ENCODE measurements at places on chromosomes 3 and 15.

DNA sequence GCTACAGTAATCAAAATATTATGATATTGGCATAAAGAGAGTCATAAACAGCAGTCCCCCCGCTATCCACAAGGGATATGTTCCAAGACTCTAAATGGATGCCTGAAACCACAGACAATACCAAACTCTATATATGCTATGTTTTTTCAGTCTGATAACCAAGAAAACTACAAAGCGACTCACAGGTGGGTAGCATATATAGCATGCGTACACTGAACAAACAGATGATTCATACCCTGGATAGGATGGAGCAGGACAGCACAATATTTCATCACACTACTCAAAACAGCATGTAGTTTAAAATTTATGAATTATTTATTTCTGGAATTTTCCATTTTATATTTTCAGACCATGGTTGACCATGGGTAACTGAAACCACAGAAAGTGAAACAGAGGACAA, 87.0 kb upstream of the PPP2R3A start:
- no peak for DNase-seq

DNA sequence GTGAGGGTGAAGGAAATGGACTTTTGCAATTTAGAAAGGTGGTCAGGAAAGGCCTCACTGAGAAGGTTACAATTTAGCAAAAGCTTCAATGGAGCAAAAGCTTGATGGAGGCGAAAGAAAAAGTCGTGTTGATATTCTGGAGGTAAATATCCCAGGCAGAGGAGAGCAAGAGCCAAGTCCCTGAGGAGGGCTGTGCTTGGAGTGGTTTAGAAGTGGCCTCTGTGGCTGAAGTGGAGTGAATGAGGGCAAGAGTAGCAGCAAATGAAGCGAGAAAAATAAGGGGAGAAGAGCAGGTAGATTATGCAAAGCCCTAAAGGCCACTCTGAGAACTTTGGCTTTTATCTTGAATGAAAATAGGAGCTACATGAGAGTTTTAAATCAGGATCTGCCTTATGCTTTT, 54.1 kb downstream of the GUCA1C start:
- no peak for DNase-seq

DNA sequence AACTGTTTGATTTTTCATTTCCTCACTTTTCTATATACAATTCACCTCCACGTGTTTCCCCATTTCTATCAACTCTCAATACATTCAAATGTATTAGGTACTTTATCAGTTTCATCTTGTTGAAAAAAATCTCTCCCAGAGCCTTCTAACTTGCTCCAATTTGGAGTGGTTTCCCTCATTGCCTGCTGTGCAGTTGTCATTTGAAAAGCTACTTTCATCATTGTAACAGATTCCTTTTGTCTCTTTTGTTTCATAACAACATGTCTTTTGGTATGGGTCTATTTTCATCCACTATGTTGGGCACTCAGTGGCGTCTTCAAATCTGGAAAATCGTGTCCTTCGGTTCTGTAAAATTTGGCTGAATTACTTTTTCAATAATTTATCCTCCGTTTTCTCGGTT, 75.0 kb downstream of the NR2E3 start:
- no peak for DNase-seq

GRCh38 chr3:133753779-133754164, 7.6 kb downstream of the TF start:
- no peak for DNase-seq

DNA sequence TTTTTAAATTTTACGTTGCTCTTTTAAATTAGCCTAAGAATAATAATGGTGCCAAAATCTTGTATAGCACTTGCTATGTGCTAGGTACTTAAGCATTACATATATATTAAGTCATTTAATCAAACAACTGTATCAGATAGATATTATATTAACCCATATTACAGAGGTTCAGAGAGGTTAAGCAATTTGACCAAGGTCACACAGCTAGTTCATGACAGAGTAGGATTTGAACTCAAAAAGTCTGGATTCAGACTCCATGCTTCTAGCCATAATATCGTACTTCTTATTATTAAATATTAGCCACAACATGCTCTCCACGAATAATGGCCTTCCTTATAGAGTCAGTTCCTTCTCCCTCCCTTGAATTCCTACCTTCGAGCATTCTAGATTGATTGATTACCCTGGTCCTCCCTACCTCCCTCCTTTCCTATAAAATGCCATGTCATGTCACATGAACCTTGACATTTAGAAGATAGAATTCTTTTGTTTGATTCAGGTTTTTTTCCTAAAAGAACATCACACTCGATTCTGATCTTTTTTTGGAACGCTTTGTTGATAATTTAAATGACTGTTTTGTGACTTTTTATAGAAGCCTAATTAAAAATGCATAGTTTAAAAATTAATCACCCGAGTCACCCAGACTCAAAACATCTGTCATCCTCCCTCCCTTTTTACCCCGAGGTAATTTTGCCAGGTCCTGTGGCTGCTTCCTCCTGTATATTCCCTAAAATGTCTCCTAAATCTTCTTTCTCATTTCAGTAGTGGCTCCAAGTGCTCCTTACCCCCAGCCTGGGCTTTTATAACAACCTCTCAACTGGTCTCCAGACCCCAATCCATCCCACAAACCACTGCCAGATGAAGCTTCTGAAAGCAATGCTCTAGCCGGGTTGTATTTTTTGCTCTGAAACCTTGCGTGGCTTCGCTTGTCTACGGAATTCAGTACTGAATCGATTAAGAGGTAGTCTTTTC, 8.5 kb upstream of the PSMD6 start:
- DNase-seq: no peak

DNA sequence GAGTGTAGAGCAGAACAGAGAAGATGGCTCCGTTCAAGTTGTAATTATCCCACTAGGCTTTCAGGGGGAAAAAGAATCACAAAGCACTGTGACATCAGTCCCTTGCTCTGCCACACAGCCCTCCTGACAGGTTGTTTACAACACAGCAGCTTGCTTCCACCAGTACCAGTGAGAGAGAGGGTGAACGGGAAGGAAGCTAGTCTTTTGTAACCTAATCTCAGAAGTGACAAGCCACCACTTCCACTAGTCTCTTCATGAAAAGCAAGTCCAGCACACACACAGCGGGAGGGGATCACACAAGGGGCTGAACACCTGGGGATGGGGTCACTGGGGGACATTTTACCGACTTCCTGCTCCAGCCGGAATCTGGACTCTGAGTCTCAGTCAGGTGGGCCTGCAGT, 86.3 kb downstream of the FAM81A start:
- no peak for DNase-seq

DNA sequence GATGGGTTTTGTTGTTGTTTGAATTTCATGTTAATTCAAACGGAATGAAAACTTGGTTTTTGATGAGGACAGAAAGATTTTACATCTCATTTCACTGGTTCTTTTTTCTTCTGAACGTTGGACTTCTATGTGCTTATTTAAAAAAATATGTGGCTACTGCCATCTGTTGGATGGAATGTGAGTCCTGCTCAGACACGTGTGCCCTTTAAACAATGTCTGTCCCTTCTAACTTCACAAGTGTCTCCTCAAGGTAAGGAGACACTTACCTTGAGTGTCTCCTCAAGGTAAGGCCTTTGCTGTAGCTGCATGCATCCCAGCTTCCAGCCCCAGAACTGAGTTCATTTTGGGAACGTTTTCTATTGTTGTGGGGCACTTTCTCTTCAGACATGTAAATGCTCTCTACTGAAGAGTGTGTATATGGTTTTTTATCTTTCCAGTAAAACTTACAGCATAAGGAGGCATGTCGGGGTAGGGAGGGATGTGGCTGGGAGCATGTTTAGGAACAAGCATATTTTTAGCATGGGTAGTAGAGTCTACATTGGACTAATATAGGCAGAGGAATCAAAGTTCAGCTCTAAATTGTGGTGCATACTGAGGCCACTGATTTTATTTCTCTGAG, 63.1 kb upstream of the UBE3A start:
- DNase-seq: no peak

GRCh38 chr3:124963755-124964154, 29.2 kb upstream of the MUC13 start:
- no peak for DNase-seq

GRCh38 chr3:134344560-134344959, 29.7 kb downstream of the AMOTL2 start:
- DNase-seq: no peak

DNA sequence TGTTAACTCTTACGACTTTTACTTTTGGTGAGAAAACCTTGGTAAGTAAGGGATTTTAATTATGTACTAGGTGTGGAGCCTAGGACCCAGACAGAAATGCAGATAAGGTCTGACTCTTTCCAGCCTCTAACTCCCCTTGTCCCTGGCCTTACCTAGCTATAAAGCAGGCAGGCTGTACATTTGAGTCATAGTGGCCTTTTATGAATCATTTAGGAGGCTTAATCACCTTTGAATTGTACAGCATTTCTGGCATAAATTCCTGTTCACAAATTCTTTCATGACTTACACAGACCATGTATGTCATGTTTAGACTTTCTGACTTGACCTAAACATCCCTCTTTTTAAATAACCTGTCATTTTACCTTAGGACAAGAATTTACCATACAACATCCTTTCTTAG, 47.4 kb downstream of the CHCHD4 start:
- DNase-seq: no peak

DNA sequence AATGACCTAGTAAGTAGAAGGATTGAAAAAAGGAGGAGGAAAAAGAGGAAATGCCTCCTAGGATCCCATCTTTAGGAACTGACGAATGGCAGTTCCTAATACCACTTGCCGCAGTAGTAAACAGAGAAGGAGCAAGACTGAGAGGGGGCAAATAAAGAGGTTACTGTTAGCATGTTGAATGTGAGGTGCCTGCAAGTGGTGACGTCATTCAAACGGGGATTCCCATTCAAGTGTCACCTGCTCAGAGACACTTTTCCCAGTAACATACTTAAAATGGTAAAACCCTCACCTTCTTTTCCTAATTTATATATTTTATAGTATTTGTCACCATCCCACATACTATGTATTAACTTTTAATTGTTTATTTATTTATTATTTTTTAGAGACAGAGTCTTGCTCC, 178.9 kb downstream of the IL5RA start:
- no peak for DNase-seq

DNA sequence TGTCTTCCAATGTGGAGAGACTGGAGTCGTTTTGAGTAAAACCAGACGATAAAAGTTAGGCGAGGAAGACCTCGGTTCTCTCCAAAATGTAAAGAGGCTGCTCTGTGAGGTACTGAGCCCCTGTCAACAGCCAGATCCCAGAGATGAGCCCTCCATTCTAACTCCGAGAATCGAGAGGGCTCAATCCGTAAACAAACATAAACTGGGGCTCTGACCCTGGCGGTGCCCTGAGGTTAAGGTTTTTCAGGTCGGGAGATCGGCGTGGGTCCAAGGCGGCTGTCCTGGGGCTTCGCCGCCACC, 417 bp downstream of the TBCCD1 start:
- DNase-seq: no peak

All from H54 (cell line).